ENCODE measurements at places on chromosomes 11 and 22.

- DNase-seq, result peak; percentile 85
These were observed 7.3 kb upstream of the NCF4 start for GRCh38 chr22:36853407-36854099.

DNA sequence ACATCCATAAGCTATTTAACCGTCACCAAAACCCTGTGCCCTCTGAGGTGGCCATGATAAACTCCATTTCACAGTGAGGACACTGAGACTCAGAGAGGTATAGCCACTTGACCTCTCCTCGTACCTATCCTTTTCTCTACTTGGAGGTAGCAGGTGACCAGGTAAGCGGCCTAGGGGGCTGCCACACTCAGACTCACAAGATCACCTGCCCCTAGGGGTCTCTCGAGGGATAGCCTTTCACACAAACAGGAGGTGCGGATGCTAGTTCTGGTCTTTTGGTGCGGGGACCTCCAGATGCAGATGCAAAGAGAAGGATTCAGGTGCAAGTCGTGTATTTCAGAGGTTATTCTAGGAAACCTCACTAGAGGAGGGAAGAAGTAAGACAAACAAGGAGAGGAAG, 14.6 kb downstream of the MS4A18 start:
- no peak for DNase-seq

DNA sequence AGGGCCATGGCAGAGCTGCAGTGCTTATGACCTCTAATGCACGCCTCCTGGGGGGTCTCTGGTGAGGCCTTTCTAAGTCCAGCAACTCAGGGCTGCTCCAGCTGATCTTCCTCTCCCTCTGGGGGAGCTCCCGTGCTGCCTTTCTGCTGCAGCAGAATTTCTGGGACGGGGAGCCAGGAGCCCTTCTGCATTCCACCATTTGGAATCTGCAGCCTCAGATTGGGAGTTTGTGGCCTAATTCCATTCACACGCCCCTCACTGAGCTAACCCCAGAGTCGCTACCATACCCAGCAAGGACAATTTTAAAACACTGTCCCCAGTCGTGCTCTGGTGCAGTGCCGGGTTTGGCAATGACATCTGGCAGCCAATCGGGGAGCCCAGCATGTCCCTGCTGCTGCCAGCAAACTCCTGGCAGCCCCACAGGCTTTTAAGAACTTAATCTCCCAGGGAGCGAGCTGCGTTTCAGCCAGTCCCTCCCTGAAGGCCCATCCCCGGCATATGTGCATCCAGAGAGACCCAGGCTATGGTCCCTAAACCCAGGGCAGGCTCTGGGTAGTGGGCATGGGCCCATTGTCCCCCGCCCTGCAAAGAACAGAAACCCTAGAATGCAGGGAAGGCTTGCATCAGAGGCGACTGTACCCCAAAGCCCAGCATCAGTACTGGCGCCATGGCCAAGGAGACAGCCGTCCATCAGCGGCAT, 4.7 kb downstream of the SHANK2 start:
- no peak for DNase-seq

GRCh38 chr11:10856689-10857458, 979 bp downstream of the ZBED5 start:
- DNase-seq, result peak; percentile 3

GRCh38 chr11:100356035-100356434, 331.1 kb upstream of the ARHGAP42 start:
- no peak for DNase-seq

DNA sequence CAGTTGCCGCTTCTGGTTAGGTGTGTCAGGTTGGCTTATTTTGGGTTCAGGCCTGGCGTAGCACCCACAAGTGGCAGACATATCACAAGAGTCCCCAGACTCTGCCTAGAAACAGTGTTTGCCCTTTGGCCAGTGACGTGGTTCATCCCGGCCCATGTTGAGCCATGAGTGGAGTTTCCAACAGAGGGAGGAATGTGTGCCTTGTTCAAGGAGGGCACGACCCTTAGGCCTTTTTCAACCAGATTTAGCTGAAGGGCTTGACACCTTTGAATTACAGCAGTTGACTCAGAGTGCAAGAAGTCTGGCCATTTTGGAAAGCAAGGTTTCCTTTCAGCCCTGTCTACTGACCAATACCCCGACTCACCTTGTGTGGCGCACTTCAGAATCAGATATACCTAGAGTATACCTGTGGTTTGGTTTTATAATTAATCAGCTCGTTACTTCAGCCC, 15.1 kb upstream of the AIFM3 start:
- DNase-seq, result no peak

GRCh38 chr11:71139516-71140205, 112.7 kb downstream of the SHANK2 start:
- DNase-seq, result no peak

GRCh38 chr22:23218867-23219251, 38.5 kb downstream of the BCR start:
- DNase-seq, result no peak

GRCh38 chr11:41237382-41237781, 222.1 kb downstream of the LRRC4C start:
- no peak for DNase-seq

DNA sequence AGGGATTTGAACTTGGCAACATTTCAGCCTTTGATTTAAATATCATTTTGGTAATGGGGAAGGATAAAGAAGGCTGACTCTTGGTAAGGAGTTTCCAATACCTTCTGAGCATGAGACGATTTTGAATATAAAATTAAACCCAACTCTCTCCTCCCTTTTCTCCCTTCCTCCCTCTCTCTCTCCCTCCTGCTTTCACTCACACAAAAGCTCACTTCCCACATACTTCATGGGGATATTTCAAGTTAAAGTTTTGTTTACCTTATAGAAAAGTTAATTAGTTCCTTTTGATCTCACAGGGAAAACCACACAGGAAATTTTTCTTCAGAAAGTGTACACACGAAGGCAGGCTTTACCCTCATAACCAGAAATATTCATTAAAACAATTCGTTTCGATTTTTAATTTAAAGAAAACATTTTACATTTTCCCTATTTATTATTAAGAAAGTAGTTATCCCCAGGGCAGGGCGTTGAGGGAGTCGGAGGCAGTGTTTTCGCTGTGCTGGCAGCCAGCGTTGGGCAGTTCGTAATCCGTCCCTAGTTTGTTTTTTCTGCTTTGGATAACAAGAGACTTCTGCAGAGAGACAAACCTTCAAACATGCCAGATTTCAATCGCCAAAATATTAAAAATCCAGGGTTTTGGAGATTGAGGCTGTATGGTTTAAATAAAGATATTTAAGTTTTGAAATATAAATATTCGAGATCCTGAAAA, 25.3 kb upstream of the ALX4 start:
- no peak for DNase-seq

DNA sequence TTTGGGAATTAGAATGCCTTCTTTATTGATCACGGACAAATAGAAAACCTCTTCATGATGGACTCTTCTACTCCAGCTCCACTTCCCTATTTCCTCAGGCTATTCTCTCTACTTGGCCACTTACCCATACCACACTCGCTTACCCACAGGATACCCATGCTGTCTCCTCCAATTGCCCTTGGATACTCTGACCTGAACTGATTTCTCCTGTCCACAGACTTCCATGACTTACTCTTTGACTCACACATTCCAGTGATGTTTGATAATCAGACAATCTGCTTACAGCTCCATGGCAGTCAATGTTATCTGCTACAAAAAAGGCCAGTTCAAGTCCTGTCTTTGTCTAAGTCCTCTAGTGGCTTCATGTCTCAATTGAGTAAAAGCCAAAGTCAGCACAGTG, 292.0 kb upstream of the CTSC start:
- no peak for DNase-seq

DNA sequence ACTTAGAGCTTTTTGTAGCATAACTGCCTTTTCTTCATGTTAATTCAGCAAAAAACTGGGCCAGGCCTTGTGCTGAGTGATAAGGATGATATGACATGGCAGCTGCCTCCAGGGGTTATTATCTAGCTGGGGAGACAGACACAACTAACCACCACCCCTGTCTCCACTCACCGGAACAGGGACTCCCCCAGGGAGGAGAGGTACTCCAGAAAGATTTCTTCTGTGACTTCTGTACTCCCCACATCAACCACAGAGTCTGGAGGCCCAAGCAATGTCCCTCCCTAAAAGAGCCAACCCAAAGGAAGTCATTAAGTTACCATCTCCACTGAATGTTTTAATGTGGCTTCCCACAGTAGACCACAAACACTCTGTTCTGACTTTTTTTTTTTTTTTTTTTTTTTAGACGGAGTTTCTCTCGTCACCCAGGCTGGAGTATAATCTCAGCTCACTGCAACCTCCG, 14.3 kb upstream of the PMM1 start:
- DNase-seq, result peak; percentile 34

- no peak for DNase-seq
These were observed 8.1 kb downstream of the MS4A4A start for GRCh38 chr11:60288531-60288930.

GRCh38 chr22:30970356-30970746, 1.3 kb downstream of the TUG1 start:
- no peak for DNase-seq

DNA sequence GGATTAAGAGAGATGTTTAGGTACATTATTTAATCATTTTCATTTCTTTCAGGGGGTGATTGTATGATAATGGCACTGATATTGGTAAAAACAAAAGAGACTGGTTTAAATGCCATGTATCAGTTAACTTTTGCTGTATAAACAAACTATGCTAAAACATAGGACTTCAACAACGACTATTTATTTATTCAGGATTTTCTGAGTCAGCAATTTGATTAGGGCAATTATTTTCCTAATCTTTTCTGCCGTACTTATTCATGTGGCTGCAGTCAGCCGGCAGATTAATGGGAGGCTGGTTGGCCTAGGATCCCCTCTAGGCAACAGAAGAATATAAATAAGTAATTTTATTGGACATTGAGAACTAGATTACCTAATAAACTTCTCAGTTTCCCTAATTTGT, 661.7 kb upstream of the RAG2 start:
- DNase-seq, result no peak

DNA sequence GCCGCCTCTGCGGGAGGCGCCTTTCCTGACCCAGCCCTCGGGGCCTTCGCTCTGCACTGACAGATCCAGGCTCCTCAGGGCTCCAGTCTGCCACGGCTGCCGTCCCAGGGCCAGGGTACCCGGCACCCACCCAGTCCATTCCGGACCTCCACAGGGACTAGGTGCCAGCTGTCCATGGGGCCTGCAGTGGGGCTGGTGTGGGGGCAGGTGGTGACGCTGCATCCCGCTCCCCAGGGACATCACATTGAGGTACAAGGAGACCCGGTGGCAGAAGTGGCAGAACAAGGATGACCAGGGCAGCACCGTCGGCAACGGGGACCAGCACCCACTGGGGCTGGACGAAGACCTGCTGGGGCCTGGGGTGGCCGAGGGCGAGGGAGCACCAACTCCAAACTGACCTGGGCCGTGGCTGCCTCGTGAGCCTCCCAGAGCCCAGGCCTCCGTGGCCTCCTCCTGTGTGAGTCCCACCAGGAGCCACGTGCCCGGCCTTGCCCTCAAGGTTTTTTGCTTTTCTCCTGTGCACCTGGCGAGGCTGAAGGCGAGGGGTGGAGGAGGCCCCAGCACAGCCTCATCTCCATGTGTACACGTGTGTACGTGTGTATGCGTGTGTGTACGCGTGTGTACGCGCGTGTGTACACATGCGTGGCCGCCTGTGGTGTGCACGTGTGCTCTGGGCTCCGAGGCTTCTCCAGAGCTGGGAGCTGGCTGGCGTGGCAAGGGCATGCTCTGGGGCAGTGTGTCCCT, 16.7 kb downstream of the RNH1 start:
- no peak for DNase-seq

DNA sequence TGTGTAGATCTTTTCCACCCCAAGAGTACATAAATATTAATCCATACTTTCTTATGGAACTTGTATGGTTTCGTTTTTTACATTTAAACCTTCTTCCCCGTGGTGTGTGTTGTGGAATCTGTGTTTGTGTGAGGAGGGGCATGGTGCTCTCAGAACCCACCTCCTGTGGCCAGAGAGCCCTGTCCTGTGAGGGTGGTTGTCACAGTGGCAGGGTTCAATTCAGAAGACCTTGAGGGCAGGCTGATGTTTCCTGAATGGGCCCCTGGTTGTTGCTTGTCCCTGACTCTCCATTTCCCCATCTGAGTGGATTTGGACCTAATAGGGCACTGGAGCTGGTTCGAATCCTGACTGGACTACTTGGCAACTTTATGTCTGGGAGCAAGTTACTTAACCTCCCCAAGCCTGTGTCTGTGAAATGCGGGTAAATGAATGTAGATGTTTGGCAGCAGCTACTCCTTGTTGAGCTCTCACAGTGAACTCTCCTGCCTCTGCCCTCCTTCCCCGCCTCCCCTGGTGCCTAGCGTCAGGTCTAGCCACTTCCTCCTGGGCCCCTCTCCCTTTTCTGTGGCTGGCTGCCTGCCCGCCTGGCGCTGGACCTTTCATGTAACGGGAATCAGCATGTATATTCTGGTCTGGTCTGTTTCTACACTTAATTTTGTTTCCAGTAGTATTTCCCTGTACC, 7.3 kb downstream of the NEAT1 start:
- no peak for DNase-seq

DNA sequence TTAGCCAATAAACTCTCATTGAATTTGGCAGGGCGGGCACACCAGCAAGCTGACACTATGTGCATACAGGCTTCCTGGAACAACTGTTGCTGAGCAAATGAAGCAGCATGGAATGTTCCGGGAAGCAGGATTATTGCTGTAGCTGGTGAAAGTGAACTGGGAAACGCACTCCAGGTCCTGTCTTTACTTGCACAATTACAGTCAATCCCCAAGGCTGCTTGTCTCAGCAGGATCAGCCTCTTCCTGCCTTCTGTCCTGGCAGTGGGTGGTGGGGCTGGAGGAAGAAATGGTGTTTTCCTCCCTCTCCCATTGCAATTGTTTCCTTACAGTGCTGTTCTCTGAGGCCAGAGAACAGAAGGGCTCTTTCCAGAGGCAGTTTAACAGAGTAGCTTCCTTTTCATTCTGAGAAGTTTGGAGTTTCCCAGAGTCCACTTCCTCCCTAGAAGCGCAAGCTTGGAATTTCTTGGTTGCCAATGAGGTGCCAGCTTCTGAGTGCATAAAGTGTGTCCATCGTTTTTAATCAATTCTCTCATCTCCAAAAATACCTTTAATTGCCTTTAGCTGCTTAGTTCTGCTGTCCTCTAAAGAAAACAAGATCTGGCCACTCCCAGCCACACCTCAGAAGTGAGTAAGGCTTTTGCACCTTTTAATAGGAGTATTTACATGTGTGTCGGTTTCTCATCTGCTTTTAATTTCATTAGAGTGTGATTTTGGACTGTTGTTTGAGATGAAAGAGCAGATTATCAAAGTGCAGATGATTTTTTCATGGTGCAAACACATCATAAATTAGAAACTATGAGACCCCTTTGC, 19.9 kb downstream of the CD44 start:
- no peak for DNase-seq

GRCh38 chr22:20268279-20269012, at the start of gene RTN4R:
RTN4R (minus strand) TSS chr22:20268318; CDS start chr22:20268092, 226 bp downstream.
- no peak for DNase-seq

DNA sequence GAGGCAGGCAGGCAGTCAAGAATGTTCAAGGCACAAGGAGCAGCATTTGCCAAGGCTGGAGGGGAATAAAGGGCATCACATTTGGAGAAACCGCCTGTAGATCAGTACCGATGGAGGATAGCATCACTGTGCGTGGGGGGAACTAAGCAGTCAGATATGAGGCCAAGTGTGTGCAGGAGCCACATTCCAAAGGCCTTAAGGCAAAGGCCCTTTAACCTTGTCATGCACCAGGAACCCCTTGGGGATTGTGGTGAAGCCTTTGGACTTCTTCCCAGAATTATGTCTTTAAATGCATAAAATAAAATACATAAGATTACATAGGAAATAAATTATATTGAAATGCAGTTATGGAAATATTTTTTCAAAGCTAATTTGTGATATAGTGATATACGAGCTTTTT, 532.1 kb downstream of the BUD13 start:
- DNase-seq, result no peak

GRCh38 chr11:72036687-72037086, 38.0 kb downstream of the IL18BP start:
- DNase-seq, result no peak

All from stimulated activated CD4-positive, alpha-beta T cell treated with anti-CD3 and anti-CD28 coated beads, TNF-alpha, amount 100 ng/mL, for 48 hours (primary cell).